Pulmonary artery endothelial cell (primary cell): ENCODE measurements at places on chromosomes 11 and 22. TPM values are rescaled to one million over a fixed set of nuclear protein-coding genes. Genes with fewer than 3 reads are reported as not detected.

Gene PKDREJ
- total RNA-seq, result under 0.01 and 0.04 TPM in 2 replicates

- DNase-seq, result peak; percentile 71
These were observed 21.6 kb downstream of the SVIP start for GRCh38 chr11:22807855-22808570.

- DNase-seq, result no peak
These were observed 27.8 kb downstream of the CD82 start for GRCh38 chr11:44593251-44593650.

DNA sequence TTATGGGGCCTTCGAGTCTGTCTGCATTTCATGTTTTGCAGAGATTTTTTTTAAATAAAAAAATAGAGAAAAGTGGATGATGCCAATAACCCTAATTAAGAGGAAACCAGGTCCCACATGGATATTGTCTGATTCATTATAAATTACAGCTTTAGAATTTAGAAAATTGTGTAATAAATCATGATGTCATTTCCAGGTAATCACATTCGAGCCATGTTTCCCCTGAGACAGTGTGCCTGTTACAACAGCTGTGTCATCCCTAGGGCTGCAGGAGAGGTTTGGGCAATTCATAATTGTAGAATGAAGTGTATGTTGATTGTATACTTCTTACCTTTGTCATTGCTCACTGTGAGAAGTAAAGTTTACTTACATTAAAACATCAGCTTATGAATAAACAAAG, 38.3 kb downstream of the NCAM1 start:
- DNase-seq, result no peak
